SK-MEL-5 (cell line): ENCODE measurements at places on chromosomes 7 and 10.
A peak's percentile ranks its signal among the peaks of the same experiment; 100 is the strongest.

GRCh38 chr10:64346389-64346788 lies 825.2 kb downstream of the REEP3 start:
- DNase-seq = no peak

DNA sequence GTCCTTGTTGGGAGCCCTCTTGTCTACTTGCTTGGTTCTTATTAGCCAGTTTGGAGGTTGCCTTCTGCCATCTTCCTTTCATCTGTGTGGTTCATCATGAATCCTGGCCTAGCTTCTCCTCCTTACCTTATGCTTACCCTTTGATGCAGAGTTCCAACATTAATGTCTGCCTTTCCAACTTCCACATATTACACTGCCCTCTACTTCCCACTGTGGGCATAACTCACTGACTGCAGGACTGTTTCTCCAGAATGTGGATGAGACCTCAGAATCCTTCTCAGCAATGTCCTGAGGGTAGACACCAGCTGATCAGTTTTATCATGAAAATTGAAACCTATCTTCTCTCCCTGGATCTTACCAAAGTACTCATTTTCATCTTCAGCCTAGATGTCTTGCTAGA lies 491.0 kb downstream of the LRMDA start:
- DNase-seq = peak; percentile 43

- no peak for DNase-seq
These were observed 19.3 kb upstream of the ADAMTS14 start for GRCh38 chr10:70652761-70653657.

- no peak for DNase-seq
These were observed 61.8 kb downstream of the IKZF1 start for GRCh38 chr7:50366311-50366710.

- DNase-seq = no peak
These were observed 194.2 kb upstream of the SLC26A5 start for GRCh38 chr7:103640031-103640779.

DNA sequence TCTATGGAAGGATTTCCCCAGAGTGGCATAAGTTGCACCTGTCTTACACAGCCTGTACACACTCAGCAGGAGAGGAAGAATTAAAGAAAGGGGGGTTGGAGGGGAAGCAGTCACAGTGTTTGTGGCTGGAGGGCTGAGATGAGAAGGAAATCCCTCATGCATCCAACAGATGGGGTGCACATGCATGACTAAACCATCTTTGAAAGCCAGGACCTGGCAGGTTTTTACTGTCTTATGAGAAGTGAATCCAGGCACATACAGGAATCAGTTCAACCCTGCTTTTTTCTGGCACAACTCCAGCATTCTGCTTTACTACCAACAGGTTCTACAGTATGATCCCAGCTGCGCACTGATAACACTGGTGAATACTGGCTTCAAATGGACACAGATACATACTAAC lies 107.7 kb downstream of the CACNA2D1 start:
- DNase-seq = peak; percentile 22

DNA sequence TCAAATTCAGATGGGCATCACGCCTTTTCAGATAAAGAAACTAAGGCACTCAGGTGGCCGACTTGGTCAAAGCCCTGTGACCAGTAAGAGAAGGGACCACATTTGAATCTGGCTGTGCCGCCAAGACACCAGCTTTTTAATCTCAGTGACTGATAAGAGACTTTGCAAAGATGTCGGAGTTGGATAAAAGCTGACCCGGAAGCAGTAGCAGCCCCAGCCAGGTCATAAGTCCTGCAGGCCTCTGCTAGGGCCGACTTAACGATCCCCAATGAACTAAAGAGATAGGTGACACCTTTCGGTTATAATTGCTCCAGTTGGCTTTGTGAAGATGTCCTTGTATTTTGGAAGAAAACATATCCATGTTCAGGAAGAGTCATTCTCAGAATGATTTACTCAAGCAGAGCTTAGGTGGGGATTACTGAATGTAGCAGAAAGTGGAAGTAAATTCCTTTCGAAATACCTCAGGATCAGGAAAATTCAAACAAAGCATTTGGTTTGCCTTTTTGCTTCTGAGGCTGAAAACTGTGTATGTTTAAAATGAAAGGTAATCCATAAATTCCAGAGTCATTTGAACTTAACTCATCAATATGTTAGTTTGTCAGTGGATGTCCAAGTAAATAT lies 164.2 kb upstream of the PITRM1 start:
- DNase-seq = no peak

- no peak for DNase-seq
These were observed 29.8 kb upstream of the CHST15 start for GRCh38 chr10:124123156-124123555.

GRCh38 chr10:124674768-124675222 lies 69.4 kb downstream of the FAM53B start:
- no peak for DNase-seq

- no peak for DNase-seq
These were observed 67.1 kb downstream of the TMEM130 start for GRCh38 chr7:98802781-98803110.

- DNase-seq = no peak
These were observed 11.4 kb upstream of the ARHGAP12 start for GRCh38 chr10:31939797-31940708.

- DNase-seq = no peak
These were observed 65.7 kb upstream of the TBX20 start for GRCh38 chr7:35319606-35320005.

DNA sequence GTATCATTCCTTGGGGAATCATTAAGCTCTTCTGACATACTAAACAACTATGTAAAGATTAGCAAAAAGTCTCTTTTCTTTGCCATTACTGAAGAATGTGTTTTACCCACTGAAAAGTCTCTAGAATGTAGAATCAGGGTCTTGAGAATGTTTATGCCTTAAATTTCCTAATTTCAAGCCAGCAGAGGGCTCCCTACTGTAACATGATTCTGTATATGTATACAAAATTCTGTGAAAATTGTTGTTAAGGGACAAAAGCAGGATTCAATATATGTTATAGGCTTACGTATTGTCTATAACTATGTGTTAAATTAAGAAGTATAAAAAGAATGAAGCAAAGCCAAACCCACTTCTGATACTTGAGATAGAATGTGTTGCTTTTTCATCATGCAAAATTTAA lies 296.9 kb upstream of the DGKB start:
- peak; percentile 47 for DNase-seq

GRCh38 chr7:98943336-98943735 lies 65.0 kb downstream of the TRRAP start:
- DNase-seq = no peak

- peak; percentile 16 for DNase-seq
These were observed 175.3 kb downstream of the RAPGEF5 start for GRCh38 chr7:22181663-22182062.

- peak; percentile 64 for DNase-seq
These were observed 4.0 kb downstream of the BAMBI start for GRCh38 chr10:28681291-28681763.

DNA sequence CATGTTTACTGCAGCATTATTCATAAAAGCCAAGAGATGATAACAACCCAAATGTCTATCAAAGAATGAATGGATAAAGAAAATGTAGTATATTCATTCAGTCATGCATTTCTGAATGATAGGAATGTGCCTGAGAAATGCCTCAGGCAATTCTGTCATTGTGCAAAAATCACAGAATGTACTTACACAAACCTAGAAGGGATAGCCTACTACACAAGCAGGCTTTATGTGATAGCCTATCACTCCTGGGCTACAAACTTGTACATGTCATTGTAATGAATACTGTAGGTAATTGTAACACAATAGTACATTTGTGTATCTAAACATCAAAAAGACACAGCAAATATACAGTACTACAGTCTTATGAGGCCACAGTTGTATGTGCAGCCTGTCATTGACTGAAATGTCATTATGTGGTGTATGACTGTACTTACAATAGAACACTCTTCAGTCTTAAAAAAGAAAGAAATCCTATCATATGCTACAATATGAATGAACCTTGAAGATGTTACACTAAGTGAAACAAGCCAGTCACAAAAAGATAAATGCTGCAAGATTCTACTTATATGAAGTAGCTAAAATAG lies 141.8 kb upstream of the GPR22 start:
- DNase-seq = peak; percentile 99

- peak; percentile 74 for DNase-seq
These were observed 94.0 kb downstream of the SLC37A3 start for GRCh38 chr7:140304191-140304799.

DNA sequence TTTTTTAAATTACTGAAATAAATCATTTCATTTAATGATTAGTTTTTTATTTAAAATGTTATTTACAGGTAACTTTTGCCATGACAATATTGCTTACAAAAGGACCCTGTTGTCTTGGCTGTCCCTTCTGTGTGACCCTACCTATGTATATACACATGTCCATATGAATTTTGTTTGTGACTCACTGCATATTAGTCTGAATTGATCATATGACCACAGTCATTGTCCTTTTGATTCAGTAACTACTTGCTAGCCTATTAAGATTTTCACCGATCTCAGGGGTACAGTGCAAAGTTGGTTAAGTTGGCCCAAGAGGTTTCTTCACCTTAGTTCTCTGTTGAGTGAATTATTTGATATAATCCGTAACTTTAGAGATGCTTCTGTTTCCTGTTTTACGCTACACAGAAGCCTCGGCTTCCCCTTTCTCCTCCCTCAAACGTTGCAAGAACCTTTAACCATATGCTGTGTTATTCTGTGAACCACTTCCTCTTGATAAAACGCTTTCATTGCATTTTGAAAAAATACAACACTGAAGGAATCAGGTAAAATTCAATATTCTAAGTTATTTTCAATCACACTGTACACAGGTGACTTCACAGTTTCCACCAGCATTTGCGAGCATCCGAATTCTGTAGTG lies 43.9 kb downstream of the APBB1IP start:
- DNase-seq = no peak

- DNase-seq = no peak
These were observed 16.2 kb downstream of the CSTF2T start for GRCh38 chr10:51683031-51683691.

DNA sequence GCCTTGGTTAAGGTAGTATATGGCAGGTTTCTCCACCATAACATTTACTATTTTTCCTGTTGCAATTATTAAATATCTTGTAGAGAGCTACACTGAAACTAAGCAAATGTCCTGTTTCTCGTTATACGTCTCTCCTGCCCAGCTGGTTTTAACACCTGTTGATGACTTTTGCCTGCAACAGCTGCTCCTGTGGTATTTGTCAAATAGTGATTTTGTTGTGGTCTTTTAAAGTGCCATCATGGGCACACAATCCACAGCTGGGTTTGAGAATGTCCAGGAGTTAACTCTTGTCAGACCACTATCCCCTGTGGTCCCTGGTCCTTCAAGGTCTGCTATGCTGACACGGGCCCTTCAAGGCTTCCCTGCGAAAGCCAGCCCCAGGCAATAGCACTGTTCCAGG lies 24.9 kb upstream of the SEC61G start:
- no peak for DNase-seq

GRCh38 chr10:88291289-88292184 lies 291.6 kb downstream of the RNLS start:
- no peak for DNase-seq

DNA sequence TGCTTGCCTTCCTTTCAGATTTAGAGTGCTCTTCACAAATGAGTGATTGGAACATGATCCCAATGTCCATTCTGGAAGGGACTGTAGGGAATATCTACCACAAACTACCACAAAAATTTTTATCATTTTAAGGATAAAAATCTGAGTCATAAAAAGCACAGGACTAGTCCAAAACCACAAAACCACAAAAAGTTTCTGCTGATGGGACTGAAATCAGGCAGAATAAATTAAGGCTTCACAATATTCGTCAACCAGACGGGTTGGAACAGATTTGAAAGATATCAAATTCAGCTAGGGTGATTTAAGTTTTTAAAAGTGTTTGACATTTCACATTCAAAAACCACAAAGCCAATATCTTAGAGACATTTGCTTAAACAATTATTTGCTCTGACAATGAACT lies 100.1 kb upstream of the PTN start:
- no peak for DNase-seq

GRCh38 chr7:20858951-20859350 lies 72.3 kb upstream of the SP8 start:
- DNase-seq = no peak

- no peak for DNase-seq
These were observed 1.2 kb downstream of the PLEKHA1 start for GRCh38 chr10:122375679-122376160.

DNA sequence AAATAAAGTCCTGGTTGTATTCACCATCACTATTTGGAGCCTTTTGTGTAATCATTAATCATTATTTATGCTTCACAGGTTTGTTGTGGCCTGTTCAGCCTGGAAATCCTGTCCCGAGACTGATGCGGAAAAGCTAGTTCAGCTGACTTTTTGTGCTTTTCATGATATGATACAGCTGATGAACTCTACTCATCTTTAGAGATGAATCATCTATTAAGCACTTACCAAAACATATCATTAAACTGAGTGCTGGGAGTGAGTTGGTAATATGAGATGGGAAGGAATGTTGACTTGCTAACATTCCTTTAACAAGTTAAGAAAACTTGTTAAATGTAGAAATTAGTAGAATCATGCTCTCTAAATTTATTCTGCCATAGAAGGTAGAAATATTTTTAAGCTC lies 53.0 kb downstream of the CROT start:
- DNase-seq = no peak

GRCh38 chr10:106931159-106931852 lies 233.2 kb downstream of the SORCS1 start:
- no peak for DNase-seq

- DNase-seq = no peak
These were observed 506.0 kb downstream of the AUTS2 start for GRCh38 chr7:70104243-70104642.

- peak; percentile 98 for DNase-seq
These were observed 82.6 kb downstream of the PIP4K2A start for GRCh38 chr10:22631646-22632278.

GRCh38 chr7:133910761-133911160 lies 216.4 kb upstream of the LRGUK start:
- DNase-seq = no peak

DNA sequence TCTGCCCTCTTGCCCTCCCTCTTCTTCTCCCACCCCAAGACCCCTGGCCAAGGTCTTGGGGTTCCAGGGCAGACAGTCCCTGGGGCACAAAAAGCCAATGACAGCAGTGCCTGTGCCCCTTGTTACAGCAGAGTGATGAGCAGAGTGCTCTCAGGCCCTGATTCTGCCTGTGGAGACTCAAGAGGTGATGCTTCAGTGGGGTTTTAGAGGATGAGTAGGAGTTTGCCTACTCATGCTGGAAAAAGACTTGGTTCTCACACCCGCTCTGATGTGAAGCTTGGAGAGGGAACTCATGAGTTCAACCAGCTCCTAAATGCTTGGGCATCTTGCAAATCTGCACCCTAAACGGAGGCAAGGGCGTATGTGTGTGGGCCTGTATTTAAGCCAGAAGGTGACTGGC lies 58.2 kb downstream of the CAMK2B start:
- no peak for DNase-seq
